ENCODE measurements at places on chromosomes 11 and 22.

GRCh38 chr22:27231266-27231665 is 570.3 kb downstream of the MN1 start:
- DNase-seq: no peak

GRCh38 chr22:44941207-44941606 is 68.6 kb downstream of the PHF21B start:
- DNase-seq: no peak

DNA sequence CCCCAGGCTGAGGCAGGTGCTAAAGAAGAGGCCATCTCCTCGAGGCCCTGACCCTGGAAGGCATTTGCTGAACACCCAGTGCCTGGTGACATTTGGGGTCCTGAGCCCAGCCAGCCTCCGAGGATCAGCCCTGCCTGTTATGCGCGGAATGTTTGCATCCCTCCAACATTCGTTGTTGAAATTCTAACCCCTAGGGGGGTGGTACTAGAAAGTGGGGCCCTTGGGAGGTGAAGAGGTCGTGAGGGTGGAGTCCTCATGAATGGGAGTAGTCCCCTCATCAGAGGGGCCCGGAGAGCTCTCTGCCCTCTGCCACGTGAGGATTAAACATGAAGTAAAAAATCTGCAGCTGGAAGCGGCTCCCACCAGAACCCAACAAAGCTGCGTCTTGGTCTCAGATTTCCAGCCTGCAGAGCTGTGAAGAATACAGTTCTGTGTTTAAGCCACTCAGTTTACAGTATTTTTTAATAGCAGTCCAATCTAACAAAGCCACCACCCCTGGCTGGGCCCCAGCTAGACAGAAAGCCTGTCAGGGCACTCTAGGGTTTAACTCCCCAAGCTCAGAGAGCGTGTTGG is 35.3 kb upstream of the SEPTIN5 start:
- no peak for DNase-seq

GRCh38 chr22:40823426-40823825 is 4.3 kb upstream of the SLC25A17 start:
- DNase-seq: no peak

DNA sequence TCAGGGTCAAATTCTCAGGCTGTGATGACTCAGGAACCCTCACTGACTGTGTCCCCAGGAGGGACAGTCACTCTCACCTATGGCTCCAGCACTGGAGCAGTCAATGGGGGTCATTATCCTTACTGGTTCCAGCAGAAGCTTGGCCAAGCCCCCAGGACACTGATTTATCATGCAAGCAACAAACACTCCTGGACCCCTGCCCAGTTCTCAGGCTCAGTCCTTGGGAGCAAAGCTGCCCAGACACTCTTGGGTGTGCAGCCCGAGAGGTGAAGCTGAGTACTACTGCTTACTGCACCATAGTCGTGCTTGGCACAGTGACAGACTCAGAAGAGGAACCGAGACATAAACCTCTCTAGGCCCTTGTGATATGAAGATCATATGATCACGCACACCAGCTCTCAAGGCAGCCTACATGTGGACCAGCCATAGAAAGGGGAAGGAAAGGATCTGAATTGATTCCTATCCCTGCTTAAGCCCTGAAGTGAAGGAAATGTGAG is 58.2 kb downstream of the ZNF280B start:
- DNase-seq: no peak

DNA sequence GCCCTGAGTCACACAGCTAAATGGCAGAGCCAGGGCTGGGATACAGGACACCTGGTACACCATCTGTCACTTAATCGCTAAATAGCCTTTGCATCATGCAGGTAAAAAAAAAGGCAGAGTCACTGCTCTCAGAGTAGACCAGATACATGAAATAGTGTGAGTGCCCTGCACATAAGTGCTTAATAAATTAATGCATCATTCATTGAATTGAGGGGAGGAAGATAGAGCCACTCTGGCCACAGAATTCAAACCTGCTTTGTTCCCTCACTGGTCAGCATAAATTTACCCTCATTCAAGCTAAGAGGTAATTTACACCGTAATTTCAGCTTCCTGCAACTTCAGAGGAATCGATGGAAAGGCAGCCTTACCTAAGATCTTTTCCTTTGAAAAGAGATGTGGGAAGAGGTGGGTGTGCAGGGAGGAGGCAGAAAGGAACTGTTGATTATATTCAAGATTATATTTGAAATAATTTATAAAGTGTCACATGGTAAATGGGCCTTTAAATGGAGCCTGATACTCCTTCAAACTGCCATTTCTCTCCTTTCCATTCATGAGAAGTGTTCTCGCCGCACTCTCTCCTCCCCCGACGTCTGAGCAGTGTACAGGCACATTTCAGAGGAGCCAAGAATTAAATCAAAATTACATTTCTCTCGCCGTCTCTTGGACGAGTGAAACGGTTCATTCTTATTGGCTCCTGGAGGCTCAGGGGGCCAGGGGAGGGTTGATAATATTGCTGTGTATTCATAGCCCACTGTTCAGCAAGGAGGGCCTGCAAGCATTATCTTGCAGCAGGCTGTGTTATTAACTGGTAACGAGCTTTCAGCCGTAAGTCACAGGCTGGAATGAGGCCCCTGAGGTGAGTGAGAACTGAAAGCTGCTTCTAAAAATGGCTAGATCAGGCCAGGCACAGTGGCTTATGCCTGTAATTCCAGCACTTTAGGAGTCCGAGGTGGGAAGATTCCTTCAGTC is 52.2 kb upstream of the HMGXB4 start:
- no peak for DNase-seq

GRCh38 chr11:113952070-113952469 is 22.8 kb upstream of the HTR3A start:
- DNase-seq: no peak

- DNase-seq: no peak
These were observed 29.1 kb upstream of the SYT7 start for GRCh38 chr11:61609980-61610366.

GRCh38 chr11:115425816-115426215 is 78.4 kb downstream of the CADM1 start:
- DNase-seq: no peak

GRCh38 chr11:73426219-73426850 is 50.1 kb downstream of the RELT start:
- DNase-seq: no peak

DNA sequence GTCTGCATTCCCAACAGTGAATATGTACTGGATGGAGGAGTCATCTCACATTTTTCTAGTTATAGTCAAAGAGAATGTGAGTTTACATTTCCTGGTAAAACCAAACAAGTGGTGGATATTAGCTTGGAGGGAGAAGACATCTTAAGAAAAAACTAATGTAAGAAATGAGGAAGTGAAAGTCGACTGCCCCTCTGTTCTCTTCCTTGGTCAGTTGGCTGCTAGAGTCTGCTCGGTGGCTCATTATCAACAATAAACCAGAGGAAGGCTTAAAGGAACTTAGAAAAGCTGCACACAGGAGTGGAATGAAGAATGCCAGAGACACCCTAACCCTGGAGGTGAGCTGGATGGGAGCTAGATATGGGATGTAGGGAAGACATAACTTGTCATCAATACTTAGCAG is 5.8 kb downstream of the SLC22A9 start:
- no peak for DNase-seq

- DNase-seq: no peak
These were observed 69.3 kb downstream of the PKNOX2 start for GRCh38 chr11:125233736-125234275.

DNA sequence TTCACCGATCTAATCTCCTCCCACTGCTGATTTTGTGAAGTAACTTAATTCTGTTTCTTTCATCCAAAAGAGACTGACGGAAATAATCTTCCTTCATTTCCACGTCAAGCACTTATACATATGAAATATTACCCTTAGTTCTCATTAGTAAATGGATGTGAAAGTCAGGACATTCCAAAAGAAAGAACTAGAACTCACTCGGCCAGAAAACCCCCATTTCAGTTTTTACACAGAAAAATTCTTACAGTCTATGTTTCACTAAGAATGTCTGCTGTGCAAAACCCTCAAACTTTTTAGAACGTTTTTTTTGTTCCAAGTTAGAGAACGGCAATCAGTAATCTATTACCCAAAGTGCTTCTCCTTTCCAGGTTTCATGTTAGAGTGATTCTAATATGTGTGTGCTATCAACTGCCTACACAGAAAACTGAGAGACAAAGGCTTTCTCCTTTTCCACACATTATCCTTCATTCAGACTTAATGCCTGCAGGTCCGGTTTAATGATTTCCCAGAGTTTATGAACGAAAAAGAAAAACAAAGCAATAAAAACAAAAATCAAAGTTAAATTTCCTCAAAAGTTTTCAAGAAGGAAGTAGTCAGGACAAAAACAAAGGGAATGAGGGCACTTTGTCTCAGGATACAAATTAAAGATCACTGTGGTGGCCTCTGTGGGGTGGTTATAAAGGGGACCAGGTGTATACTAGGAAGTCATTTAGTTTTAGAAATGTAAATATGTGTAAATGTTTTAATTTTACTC is 11.3 kb upstream of the SESN3 start:
- DNase-seq: no peak

GRCh38 chr22:30246814-30247376 is 336 bp upstream of the LIF start:
- no peak for DNase-seq

DNA sequence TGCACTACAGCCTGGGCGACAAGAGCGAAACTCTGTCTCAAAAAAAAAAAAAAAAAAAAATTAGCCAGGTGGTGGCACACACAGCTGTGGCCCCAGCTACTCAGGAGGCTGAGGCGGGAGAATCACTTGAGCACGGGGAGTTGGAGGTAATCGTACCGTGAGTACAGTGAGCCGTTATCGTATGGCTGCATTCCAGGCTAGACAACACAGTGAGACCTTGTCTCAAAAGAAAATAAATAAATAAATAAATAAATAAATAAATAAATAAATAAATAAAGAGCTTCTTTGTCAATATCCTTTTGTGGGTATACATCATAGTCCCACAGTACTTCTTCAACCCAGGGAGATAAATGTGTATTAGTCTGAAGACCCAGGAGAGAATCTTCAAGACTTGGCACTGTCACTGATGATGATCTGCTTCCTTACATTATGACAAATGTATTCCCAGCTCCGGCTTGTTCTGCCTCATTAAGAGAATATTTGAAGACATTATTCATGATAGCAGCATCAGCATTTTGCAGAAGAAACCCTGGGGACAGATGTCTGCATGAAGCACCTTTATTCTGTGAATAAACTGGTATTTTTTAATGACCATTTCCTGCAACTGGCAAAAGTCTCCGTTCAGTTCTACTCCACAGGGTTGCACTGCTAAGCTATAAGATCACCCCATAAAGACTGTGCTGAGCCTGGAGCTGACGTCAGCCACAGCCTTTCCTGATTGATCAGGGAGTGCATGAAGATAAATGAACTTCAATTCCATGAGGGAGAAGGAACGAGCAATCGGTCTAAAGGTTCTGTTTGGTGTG is 1.6 kb upstream of the ACY3 start:
- DNase-seq: no peak

- no peak for DNase-seq
These were observed 10.9 kb downstream of the TRIM22 start for GRCh38 chr11:5700421-5701054.

DNA sequence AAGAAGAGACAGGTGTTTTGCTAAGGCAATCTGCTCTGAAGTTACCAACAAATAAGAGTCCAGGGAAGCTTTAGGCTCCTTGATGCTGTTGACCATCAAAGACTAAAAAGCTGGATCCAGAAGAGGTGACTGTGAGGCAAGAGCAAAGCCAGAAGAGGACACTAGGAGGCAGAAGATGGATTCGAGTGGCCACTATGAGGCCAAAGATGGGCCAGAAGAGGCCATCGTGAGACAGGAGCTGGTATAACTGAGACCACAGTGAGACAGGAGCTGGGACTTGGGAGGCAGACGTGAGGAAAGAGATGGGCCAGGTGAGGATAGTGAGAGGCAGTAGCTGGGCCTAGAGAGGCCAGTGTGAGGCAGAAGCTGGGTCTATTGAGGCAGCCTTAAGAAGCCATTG is 37.7 kb downstream of the OR4C45 start:
- no peak for DNase-seq

GRCh38 chr11:101862391-101863233 is 52.2 kb upstream of the CEP126 start:
- no peak for DNase-seq

GRCh38 chr22:25514436-25515180 is 49.9 kb upstream of the GRK3 start:
- no peak for DNase-seq

DNA sequence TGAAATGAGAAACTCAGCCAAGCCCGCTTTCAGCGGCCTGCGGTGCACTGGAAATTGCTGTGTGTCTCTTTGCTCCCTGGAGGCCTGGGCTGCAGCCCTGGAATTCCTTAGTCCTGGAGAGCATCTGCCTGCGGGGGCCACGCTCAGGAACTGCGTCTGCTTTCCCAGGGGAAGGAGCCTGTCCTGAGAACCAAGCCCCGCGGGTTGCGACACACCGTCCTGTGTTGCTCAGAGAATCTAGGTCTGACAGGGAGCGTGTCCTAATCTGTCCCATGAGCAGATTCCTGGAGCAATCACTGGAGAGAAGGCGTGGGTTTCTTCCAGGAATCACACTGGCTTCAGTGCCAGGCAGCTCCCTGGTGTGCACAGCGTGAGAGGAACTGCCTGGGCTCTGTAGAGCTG is 708.1 kb downstream of the BRD1 start:
- peak; percentile 31 for DNase-seq

- no peak for DNase-seq
These were observed 22.6 kb upstream of the SERPIND1 start for GRCh38 chr22:20751185-20751851.

GRCh38 chr11:116502641-116503061 is 270.1 kb downstream of the BUD13 start:
- no peak for DNase-seq

GRCh38 chr22:25621986-25622385 is 57.5 kb downstream of the GRK3 start:
- DNase-seq: no peak

GRCh38 chr11:67776852-67777520 is 102.6 kb upstream of the ALDH3B2 start:
- no peak for DNase-seq

Data from omental fat pad (tissue), 4 donors.